Thyroid gland (tissue), 4 donors: ENCODE measurements at places on chromosomes 6 and 20. TPM values are rescaled to one million over a fixed set of nuclear protein-coding genes. Genes with fewer than 3 reads are reported as not detected.

RAD21L1 gene
- total RNA-seq: not detected

RNF217 gene
- total RNA-seq: 29.0 TPM

DNA sequence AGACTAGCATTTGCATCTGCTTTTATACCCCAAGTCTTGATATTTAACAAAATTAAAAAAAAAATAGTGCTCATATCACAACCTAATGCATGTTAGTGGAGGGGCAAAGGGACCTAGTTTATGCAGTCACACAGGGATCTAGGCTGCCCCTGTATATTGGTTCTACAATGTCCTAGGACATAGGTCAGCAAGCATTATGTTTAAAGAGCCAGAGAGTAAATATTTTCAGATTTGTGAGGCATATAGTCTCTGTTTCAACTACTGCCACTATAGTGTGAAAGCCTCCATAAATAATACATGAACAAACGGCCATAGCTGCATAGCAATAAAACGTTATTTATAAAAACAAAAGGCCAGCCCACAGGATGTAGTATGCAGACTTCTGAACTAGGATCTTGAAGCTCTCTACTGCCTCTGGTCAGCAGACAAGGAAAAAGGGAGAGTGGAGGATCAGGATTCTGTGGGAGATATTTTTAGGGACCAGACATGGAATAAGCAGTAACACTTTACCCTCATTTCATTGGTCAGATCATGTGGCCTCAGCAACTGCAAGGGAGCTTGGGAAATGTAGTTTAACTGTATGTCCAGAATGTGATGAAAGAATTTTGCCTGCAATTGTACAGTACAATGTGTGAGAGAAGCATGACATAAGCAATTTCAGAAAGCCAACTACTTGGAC is 414.2 kb upstream of the SPTLC3 start:
- DNase-seq: no peak
- no peaks in the 10 kb centered on the region for H3K27me3 ChIP-seq
- no peak overlapping the region for H3K27ac ChIP-seq
- no peaks in the 10 kb centered on the region for H3K4me1 ChIP-seq
- H3K4me3 ChIP-seq: no peak overlapping the region

- H3K27ac ChIP-seq: no peak overlapping the region
- DNase-seq: no peak
- no peaks in the 10 kb centered on the region for H3K4me1 ChIP-seq
- no peak overlapping the region for H3K4me3 ChIP-seq
Measured at GRCh38 chr6:98586163-98586562, 248.2 kb upstream of the POU3F2 start.

- H3K36me3 ChIP-seq: no peaks in the 10 kb centered on the region
- H3K4me1 ChIP-seq: no peaks in the 10 kb centered on the region
- no peaks in the 10 kb centered on the region for H3K27me3 ChIP-seq
- no peak for DNase-seq
- no peak overlapping the region for H3K4me3 ChIP-seq
Measured at GRCh38 chr20:14203657-14204056, 133.8 kb downstream of the FLRT3 start.

DNA sequence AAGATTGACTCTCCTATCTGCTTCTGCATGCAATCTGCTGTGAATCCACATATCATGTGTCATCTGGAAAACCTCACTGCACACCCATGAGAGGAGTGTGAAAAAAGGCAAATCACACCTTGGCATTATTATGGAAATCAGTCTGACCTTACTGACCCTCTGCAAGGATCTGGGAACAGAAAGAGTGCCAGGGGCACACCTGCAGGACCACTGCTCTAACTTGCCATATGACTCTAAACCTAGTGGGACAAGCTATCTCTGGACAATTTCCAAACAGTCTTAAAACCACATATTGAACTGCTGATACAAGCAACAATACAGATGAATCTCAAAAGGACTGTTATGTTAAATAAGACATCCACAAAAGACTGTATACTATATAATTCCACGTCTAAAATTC is 50.3 kb downstream of the ABHD12 start:
- no peaks in the 10 kb centered on the region for H3K36me3 ChIP-seq
- no peak overlapping the region for H3K4me3 ChIP-seq
- H3K27me3 ChIP-seq: no peaks in the 10 kb centered on the region

- H3K4me3 ChIP-seq: no peak overlapping the region
- H3K27ac ChIP-seq: no peak overlapping the region
Measured at GRCh38 chr6:130099119-130099518, 80.7 kb downstream of the L3MBTL3 start.

DNA sequence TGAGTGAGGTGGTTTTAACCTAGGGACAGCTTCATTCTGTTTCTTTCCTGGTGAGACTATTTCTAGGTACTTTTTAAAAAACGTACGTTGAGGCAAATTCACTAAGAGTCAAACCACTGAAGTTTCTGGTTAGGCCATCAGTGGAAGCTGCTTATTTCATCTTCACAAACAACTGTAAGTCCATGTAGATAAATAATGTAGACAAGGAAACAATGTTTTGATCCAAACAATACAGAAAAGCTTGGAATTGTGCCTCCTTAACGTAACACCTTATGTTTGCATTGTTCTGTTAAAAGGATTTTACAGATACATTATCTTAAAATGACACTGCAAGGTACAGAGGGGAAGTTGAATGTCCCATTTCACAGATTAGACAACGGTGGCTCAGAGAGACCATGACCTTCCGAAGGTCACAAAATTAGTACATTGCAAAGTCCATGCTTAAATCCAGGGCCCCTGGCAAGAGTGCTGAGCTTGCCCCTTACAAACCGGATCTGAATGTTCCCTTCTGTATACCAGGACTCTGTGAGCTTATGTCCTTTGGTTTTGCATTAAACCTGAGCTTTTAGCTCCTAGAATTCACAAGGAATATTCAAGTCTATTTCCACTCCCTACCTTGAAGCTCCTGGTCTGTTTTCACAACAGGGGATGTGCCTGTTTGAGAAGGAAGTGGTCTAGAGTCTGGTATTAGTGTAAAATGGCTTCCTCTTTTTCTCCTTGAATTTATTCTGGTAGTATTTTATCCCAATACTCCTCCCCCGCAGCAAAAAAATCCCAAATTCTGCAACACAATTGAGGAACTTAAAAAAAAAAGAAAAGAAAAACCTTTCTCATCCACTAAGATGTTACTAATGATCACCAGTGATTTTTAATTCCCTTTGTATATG is 28.9 kb upstream of the ZNF217 start:
- H3K36me3 ChIP-seq: no peaks in the 10 kb centered on the region
- peaks cover 35% of the 10 kb centered on the region for H3K4me1 ChIP-seq
- H3K27me3 ChIP-seq: no peaks in the 10 kb centered on the region
- H3K4me3 ChIP-seq: no peak overlapping the region

- H3K4me3 ChIP-seq: no peak overlapping the region
- H3K4me1 ChIP-seq: no peaks in the 10 kb centered on the region
- DNase-seq: no peak
- H3K27me3 ChIP-seq: no peaks in the 10 kb centered on the region
Measured at GRCh38 chr20:15222502-15223330, 885.3 kb upstream of the FLRT3 start.

- H3K36me3 ChIP-seq: no peaks in the 10 kb centered on the region
- H3K27ac ChIP-seq: no peak overlapping the region
- no peak overlapping the region for H3K4me3 ChIP-seq
- DNase-seq: no peak
Measured at GRCh38 chr20:44143936-44144335, 43.1 kb downstream of the JPH2 start.

DNA sequence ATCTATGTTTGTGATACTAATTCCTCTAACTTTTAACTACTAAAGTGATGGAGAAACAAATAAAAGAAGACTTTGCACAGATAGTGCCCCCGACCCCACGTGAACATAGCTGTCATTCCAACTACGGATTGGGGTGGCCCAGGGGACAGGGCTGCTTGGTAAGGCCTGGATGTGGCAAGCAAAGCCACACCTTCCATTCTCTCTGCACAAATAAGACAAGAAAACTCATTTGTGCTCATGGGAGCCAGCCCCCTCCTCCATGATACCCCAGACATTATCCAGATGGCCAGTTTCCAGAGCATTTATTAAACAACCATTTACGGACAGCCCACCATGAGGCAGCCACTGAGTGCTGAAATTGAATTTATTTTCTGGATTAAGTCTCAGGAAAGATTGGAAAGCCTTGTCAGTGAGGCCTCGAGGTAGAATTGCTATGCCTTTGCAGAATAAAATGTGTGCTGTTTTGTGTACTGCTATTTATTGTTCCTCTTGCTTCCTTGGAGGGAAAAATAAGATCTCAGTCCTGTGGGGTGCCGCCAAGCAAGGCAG is 151.2 kb downstream of the UNC5CL start:
- no peaks in the 10 kb centered on the region for H3K27me3 ChIP-seq
- no peak for DNase-seq
- H3K36me3 ChIP-seq: no peaks in the 10 kb centered on the region
- no peak overlapping the region for H3K4me3 ChIP-seq
